ENCODE measurements at places on chromosomes 4 and X. TPM values are rescaled to one million over a fixed set of nuclear protein-coding genes. Genes with fewer than 3 reads are reported as not detected.

DNA sequence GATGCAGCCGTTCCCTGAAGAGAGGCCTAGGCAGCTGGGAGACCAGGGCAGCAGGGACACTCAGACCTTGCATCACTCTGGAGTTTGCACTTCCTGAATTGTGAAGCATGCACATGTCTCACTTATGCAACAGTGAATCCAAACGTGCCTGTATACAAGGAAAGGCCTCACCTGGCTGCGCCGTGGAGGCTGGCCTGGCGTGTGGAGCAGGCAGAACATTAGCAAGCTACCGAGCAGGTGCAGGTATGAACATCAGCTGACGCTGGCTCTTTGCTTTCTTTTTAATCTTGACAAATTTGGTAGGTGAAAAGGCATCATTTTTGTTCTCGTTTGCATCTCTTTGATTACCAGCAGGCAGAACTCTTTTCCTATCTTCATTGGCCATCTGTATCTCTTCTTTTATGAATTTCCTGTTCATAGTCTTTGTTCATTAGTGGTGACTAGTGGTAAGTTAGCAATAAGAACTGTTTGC is 37.1 kb upstream of the IRAK1 start:
- no peak for DNase-seq

DNA sequence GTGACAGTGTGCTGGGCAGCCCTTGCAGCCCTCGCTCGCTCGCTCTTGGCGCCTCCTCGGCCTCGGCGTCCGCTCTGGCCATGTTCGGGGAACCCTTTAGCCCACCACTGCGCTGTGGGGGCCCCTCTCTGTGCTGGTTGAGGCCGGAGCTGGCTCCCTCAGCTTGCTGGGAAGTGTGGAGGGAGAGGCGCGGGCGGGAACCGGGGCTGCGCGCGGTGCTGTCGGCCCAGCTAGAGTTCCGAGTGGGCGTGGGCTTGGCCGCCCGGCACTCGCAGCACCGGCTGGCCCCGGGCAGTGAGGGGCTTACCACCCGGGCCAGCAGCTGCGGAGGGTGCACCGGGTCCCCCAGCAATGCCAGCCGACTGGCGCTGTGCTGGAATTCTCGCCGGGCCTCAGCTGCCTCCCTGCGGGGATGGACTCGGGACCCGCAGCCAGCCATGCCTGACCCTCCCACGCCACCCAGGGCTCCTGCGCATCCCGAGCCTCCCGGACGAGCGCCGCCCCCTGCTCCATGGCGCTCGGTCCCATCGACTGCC is 770.1 kb upstream of the GALNTL6 start:
- no peak for DNase-seq

GRCh38 chrX:23799469-23800065 is 16.6 kb downstream of the SAT1 start:
- DNase-seq = no peak

DNA sequence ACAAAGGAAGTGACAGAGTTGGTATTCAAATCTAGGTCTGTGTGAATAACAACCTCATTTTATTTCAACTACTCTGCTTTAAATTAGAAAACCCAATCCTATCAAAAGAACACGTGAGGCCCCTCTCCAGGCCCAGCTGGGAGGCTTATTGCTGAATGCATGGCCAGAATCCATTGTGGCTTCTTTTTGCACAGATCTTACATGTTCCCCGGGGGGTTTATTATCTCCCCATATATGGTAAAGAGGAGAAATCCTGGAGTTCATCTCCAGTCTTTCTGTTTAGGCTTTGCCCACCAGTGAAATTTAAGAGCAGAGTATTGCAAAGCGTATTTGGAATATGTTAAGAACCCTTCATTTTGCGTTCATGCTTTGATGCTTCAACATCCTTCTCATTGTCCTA is 655.6 kb downstream of the IL1RAPL1 start:
- no peak for DNase-seq

Gene SNX25
- total RNA-seq = 10.8 TPM
